ENCODE measurements at places on chromosomes 5 and 9. TPM values are rescaled to one million over a fixed set of nuclear protein-coding genes. Genes with fewer than 3 reads are reported as not detected.

DNA sequence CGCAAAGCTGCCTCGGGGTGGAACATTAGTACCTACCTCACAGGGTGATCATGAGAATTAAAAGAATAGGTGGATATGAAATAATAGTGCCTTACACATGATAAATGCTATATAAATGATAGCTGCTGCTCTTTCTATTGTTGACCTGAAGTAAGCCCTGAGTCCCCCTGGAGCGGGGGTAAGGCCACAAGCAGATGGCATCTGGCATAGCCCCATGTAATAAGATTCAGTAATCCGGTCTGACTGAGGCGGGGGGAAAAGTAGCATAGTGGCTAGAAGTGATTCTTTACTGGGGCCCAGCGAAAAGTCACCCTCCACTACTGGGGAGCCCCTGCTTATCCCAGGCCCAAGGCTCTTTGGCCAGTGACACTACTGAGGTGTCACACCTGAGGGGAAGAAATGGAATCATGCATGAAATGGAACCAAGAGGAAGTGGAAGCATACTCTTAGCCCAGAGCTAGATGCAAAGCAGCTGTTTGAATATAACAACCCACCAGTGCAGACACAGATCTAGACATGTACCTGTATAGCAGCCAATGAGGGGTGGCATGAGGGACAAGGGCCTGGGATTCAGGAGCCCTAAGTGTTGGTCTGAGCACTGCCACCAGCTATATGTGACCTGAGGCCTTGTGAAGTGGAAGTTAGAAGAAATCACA, 16.1 kb upstream of the FGFR4 start:
- DNase-seq = no peak

DNA sequence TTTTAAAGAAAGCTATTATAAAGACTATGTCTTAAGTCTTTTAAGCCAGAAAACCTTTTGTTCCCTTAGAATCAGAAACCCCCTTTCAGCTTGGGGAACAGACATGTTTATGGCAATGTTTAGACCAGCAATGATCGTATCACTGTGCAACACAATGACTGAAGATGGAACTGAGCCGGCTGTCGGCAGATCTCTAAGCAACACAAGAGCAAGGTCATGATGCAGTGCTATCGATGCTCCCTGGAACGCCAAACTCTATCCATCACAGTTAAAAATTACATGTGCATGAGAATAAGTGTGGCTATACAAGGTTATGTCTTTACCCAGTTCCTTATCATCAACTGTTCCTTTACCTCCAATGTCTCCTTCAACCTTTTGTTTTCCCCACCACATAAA, 1.8 kb upstream of the RNF44 start:
- DNase-seq = no peak

- DNase-seq = no peak
Observed at GRCh38 chr5:94362857-94363256, 255.5 kb downstream of the KIAA0825 start.

DNA sequence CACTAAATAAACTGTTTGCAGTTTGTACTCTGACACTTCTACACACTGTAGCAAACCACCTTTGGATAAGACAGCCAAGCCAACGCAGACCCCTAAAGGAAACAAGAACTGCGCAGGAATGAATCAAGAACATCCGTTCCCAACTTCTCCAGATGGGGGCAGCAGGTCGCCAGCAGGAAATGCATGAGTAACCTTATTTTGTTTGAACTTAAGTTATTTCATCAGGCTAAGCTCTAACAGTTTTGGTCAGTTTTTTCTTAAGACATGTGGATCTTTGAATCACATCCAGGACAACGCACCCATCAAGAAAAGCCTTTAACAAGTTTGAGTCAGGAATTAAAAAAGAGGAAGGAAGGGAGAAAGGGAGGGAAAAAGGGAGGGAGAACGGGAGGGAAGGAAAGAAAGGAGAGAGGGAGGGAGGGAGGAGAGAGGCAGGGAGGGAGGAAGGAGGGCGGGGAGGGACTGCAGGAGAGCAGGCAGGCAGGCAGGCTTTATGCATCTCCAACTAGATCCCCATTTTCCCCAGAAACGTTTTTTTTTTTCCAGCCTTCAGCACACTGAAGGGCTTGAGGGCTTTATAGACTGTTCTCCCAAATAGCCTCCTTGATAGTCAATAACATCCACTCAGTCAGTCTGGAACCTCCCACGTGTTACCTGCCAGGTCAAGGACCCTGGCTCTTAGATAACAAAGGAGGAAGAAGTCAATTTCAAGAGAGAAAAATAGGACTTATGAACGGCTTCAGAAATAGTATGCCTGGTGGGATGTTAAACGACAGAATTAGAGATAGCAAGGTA, 22.2 kb downstream of the BHMT start:
- DNase-seq = peak; percentile 77

DNA sequence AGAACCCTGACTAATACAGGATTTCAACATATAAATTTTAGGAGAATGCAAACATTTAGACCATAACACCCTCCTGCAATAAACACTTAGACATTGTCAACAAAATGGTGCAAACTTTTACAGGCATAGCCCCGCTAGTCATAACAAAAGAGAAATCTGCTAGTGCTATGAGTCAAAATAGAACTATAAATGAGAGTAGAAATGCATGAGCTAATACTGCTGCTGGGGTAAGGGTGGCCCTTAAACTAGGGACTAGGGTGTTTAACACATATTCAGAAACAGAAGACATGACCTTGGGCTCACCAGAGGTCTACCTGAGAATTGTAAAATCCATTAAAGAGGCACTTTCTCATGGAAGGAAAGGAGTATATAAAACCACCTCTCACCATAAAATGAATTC, 131.6 kb downstream of the TLR4 start:
- DNase-seq = no peak

DNA sequence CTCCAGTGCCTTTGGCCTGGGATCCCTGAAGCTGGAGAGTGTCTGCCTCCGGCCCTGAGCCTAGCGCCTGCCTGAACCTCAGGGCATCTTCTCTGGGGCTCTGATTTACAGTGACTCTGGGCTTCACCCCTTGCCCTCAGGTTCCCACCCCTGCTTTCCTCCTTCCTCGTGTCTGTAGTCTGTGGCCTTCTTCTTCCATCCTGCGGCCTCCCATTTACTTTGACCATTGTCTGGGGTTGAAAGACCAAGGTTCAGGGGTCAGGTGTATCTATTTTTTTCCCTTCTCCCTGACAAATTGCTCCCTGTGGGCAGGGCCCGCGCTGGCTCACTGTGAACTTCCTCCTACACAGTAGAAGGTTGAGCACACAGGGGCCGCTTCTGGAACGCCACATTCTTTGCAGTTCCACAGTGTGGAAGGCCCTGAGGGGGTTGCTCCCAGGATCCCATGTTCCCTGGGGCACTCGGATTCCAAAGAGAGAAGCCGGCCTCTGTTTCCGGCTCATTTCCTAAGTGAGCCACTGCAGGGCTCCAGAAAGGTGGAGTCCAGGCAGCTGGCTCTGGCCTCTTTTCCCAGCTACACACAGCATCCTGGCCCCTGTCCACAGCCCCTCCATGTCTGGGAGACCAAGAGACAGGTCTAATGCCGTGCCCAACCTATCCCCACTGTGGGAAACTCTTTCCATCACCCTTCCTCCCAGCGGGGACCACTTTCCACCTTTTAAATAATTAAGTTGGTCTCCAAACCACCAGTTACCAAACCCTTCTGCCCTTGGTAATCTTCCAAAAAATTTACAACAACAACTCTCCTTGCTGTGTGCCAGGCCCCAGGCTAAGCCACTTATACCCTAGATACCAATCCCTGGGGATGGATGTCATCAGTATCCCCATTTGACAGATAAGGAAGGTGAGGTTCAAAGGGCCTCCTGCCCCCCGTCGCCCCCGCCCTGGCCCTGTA, 140.3 kb upstream of the IER5L start:
- DNase-seq = no peak

STPG3 gene
- total RNA-seq = not detected

- peak; percentile 70 for DNase-seq
Observed at GRCh38 chr5:159605585-159605984, 275.3 kb upstream of the IL12B start.

DNA sequence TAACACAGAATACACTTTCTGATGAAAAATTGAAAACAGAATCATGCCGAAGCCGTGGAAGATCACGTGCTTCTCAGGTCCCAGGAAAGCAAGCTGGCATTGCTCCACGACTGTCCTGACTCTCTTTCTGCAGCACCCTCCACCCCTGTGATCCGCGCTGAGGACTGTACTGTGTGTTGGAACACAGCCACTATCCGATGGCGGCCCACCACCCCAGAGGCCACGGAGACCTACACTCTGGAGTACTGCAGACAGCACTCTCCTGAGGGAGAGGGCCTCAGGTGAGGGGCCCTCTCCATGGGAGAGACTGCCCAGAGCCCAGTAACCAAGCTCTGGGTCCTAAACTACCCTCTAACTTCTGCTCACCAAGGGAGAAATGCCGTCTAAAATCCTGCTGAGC, 73.3 kb downstream of the CMYA5 start:
- no peak for DNase-seq

GRCh38 chr9:38244971-38245370, 147.5 kb upstream of the ALDH1B1 start:
- DNase-seq = no peak

DNA sequence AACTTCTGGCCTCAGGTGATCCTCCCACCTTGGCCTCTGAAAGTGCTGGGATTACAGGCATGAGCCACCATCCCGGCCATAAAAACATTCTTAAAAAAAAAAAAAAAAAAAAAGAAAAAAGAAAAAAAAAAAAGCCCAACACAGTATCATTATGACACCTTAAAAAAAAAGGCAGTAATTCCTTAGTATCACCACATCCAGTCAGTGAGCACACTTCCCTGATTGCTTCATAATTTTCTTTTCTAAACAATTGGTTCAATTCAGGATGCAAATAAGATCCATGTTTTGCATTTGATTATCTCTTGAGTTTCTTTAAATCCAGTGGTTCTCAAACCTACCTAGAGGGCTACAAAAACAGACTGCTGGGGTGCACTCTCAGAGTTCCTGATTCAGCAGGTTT, 182.5 kb downstream of the CDK5RAP2 start:
- DNase-seq = no peak
